Stimulated activated CD4-positive, alpha-beta T cell treated with anti-CD3 and anti-CD28 coated beads, Interleukin-2, amount 100 ng/mL, for 4 hours (primary cell): ENCODE measurements at places on chromosomes 16 and 17.

DNA sequence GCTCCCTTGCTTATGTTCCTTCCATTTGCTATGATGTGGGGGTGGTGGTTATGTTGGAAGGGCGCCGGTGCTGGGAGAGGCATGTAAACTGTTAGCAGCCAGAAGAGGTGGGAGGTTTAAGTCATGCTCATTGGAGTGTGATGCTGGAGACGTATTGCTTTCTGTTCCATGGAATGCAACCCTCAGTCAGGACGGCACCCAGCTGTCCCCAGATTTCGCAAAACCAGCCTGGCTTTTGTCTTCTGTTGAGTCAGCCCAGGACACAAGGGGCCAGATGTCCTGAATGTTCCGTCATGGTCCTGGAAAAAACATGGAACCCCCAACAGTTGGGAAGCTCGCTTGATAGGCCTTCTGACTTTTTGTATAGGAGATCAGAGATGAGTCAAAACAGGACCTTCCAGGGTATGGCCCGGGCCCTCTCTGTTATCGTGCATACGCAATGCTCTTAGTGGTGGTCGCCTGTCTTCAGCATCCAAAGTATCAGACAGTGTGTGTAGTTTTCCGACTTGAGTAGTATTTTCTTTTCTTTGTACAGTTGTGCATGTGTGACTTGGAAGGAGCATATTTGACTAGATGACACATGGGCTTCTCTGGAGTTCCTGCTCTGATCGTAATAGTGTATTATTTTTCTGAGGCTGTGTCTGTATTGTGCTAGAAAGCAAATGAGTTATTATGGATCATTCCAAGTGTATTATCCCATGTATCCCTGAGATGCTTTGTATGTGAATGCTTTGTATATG, 201.9 kb downstream of the SNX29 start:
- DNase-seq: no peak

- no peak for DNase-seq
Observed at GRCh38 chr17:4623249-4623648, 18.2 kb downstream of the ALOX15 start.

DNA sequence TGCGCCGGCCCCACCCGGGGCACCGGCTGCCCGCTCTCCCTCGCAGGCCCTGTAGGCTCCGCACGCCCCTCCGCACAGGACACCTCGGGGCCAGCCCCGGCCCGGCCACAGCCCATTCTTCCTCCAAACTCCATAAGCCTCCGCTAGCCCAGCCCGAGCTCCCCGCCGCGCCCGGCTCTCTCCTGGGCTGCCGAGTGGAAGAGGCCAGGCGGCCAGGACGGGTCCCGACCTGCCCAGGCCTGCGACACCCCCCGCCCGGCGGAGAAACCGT, 397 bp downstream of the NCOR1 start:
- no peak for DNase-seq

GRCh38 chr16:68825427-68825826, 17.9 kb upstream of the TANGO6 start:
- DNase-seq: no peak

DNA sequence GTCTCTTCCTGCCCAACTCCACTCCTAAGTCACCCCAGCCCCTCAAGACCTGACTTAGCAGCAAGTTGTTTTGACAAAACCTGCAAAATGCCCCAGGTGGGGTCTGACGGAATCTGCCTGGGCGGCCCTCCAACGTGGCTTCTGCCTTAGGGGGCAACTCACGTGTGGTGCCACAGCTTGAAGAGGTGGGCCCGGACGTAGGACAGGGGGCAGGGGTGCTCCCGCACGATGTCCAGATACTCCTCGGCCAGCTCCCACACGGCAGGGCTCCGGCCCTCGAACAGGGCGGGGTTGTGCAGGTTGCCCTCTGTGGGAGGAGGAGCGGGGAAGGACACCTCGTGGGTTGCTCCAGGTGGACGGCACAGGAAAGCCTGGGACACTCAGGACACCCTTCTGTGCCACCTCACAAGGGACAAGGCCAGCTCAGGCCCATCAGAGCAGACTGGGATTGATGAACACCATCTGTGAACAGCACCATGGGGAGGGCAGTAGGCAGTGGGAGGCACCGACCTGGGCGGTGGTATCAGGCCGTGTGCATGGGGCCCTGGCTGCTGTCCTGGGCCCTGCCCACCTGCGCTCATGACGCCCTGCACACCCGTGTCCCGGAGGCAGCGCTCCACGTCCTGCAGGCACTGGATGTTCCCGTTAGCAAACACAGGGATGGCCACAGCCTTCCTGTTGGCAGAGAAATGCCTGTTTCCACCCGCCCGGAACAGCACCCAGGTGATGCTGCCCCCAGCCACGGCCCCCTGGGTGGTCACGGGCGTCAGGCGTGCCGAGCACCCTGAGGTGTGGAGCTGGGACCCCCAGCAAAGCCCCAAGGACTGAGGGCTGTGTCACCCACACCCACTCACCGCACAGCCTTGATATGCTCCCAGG, 4.3 kb downstream of the DUS1L start:
- no peak for DNase-seq

GRCh38 chr17:78784352-78784751, 2.3 kb upstream of the CYTH1 start:
- no peak for DNase-seq

DNA sequence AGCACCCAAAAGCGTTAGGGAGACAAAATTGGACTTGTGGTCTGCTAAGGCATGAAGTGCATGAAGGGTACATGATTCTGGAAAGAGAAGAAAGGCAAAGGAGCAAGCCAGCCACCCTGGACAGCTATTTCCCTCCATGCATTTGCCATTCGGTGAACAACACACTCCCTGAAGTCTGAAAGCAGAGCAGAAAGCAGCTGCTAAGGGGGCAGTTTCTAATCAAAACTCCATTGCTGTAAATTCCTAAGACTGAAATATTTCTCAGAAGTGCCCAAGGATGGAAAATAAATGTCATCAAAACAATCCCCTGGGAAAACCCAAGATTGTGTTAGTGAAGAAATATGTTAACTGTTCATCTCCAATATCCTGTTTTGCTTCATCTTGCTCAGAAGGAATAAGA, 44.3 kb downstream of the PMP22 start:
- no peak for DNase-seq

- DNase-seq: no peak
Observed at GRCh38 chr17:4446326-4447071, 12.8 kb downstream of the SPNS3 start.

DNA sequence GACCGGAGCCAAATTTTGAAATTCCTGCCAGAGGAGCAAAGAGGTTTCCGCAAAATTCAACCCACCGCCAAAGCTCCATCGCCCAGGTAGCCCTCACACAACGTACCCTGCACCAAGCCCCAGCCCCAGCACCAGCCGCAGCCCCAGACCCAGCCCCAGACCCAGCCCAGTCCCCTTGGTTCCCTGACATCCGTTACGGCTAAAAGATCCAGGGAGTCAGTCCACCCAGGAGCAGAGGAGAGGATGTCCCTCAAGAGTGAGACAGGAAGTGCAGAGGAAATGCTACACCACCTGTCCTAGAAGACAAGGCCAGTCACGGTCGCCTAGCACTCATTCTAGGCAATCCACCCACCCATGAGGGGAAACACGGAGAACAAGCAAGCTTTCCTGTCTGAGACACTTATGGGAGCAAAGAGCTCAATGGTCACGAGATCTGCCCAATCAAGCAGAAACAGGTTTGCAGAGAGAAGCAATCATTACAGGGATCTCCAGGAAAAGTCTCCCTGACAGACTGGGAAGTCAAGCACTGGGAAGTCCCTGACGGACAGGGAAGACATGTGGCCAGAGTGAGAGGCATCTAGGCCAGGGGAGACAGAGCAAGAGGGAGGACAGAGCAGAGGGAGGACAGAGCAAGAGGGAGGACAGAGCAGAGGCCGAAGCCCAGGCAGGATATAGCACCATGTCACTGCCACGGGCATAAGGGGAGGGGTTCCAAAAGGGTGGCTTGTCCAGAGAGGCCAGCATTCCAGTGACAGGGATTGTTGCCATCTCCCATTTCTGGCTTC, 15.0 kb upstream of the KCNJ18 start:
- DNase-seq: no peak

DNA sequence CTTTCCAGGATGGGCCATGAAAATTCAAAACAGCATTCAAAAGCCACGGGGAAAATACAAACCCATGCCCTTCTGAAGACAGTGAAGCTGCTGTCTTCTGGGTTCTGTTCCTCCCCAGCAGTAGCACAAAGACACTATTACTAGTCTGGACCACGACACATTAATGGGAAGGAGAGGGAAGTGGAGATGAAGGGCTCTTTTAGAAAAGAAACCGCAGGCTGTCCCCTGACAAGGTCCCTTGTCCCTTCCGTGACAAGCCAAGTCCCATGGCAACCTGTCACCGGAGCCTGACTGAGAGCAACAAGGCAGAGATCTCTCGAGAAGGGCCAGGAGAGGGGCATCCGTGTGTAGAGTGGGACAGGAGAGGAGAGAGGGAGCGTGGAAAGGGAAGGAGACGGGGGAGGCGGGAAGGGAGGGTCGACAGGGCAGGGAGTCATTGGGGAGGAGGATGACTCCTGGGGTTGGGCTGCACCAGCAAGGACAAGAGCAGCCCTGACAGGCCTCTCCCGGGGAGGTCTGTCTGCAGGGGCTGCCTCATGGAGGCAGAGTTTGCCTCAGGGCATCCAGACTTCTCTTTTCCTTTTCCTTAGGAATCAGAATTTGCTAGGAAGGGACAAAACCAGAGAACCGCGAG, 436.2 kb downstream of the SLC39A11 start:
- no peak for DNase-seq

DNA sequence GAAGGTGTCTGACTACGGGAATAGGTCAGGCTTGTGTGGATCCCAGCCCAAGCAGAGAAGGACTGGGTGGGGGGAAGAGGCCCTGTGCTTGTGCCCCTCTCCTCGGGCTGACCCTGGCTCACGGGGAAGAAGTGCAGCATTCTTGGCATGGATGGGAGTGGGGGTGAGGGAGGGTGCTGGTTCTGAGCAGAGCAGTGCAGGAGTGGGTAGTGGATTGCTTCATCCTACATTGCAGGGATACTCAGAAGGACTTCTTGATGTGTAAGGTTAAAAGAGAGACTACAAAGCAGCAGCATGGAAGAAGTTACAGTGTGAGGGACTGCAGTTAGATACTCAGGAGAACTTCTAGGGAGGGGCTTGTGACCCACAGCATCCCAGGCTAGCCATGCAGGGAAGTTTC, 2.1 kb downstream of the ARHGAP23 start:
- DNase-seq: no peak

- no peak for DNase-seq
Observed at GRCh38 chr16:53281280-53281679, 153.0 kb upstream of the RBL2 start.

GRCh38 chr17:6134721-6135120, 64.5 kb downstream of the WSCD1 start:
- no peak for DNase-seq

- DNase-seq: no peak
Observed at GRCh38 chr16:87731607-87732006, 34.2 kb downstream of the KLHDC4 start.

- no peak for DNase-seq
Observed at GRCh38 chr17:8473451-8474192, 37.9 kb downstream of the NDEL1 start.
